ENCODE measurements at places on chromosomes 12 and 14.

- no peak for DNase-seq
Observed at GRCh38 chr12:109591041-109591440, 17.4 kb downstream of the MVK start.

DNA sequence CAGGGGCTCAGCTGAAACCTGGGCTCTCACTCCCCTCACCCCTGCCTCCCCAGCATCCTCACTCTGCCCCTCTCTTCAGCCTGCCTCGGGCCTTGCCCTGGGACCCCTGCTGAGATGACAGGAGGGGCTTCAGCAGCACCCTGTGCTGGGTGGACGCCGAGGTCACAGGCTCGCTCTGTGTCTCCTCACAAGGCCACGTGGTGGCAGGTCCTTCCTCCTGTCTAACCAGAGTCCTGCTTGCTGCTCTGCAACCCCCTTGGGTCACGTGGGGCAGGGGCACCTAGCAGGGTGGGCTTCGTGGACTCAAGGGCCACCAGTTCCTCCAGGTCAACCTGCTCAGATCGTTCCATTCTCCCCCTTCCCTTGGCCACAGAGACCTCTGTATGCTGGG is 90.4 kb downstream of the TMEM121 start:
- peak; percentile 25 for DNase-seq

- DNase-seq: no peak
Observed at GRCh38 chr12:64574837-64575236, 35.5 kb upstream of the RASSF3 start.

DNA sequence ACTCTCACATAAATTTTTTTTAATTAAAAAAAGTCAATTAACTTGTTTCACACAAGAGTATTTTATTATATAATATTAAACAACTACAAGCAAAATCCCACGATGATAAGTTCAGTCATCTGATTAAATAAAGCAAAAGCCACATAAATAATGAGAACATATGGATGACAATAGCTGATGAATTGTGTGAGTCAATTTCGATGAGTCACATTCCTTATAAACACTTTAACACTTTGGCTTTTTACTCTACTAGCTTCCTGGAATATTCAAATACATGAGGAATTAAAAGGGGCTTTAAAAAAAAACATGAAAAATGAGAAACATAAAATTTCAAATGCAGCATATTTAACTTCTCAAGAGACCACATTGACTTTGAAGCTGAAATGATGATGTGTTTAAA is 95.3 kb downstream of the BCAT1 start:
- no peak for DNase-seq

- DNase-seq: no peak
Observed at GRCh38 chr12:124278389-124279101, 16.3 kb upstream of the RFLNA start.

DNA sequence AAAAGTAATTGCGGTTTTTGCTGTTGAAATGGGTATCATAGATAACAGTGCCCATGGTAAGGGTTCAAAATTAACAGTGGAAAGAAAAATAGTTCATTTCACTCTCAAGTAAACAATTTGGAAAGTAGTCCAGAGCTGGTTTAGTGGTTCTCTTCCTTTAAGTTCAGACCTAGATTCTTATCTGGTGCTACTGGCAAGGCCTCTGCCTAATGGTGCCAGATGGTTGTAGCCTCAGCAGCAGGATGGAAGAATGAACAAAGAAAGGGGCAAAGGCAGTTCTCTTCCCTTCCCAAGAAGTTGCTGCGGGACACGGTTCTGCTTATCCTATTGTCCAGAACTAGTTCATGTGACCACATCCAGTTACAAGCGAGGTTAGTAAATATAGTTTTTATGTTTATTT is 10.5 kb downstream of the ARG2 start:
- DNase-seq: no peak

All from activated CD4-positive, CD25-positive, alpha-beta regulatory T cell treated with anti-CD3 and anti-CD28 coated beads, Interleukin-2, amount 50 U/mL, for 72 hours (primary cell).